ENCODE measurements at places on chromosomes 3 and 15.

GRCh38 chr15:55389264-55389607 is 18.9 kb downstream of the CCPG1 start:
- no peak for DNase-seq

GRCh38 chr3:56042326-56042951 is 425.8 kb downstream of the ERC2 start:
- no peak for DNase-seq

GRCh38 chr3:66803206-66803605 is 194.9 kb upstream of the KBTBD8 start:
- DNase-seq = no peak

DNA sequence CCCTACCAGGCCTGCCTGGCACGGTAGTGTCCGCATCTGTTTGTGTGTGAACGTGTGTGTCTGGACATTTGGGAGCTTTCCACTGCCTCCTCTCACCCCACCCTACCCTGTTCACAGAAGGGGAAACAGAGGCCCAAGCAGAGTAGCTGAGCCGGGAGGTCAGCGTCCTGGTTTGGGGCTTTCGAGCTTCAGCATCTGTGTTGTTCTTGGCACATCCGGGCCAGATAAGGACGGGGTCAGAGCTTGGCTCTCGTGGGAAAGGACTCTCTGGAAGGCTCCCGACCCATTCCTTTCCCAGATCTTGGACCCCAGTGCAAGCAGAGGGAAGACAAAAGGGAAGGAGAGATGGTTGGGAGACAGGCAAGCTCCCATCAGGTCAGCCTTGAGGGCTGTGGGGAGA is 6.3 kb upstream of the PTH1R start:
- DNase-seq = no peak

- DNase-seq = no peak
These were observed 11.9 kb downstream of the CA12 start for GRCh38 chr15:63369781-63370180.

DNA sequence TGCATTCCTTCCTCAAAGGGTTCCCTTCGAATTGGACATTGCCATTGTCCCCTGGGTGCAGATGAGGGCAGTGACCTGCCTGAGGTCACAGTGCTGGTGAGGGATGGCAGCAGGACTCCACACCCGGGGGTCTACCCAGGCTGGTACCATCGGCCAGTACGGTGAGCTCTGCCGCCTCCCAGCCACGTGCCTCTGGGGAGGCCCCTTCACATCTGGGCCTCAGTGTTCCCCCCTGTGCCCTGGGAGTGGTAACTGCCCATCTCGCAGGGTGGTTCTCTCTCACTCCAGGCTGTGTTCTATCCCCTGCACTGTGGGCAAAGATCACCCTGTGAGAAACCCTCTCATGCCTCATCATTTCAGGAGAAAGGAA is 99.4 kb upstream of the IQSEC1 start:
- DNase-seq = no peak

DNA sequence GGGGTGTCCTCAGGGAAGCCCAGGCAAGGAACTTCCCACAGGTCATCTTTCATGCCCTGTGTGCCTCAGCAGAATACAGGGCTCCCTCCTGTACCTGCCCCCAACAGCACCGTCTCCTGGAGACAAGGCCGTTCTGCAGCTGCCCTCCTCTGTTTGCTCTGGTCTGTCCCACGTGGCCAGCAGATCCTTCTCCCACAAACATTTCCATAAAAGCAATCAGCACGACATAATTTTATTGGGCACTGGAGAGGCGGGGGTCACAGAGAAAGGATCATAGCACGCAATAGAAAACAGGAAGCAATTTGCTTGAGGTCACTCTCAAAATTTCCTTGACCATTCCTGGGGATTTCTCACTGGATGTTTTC is 29.4 kb downstream of the STARD5 start:
- no peak for DNase-seq

DNA sequence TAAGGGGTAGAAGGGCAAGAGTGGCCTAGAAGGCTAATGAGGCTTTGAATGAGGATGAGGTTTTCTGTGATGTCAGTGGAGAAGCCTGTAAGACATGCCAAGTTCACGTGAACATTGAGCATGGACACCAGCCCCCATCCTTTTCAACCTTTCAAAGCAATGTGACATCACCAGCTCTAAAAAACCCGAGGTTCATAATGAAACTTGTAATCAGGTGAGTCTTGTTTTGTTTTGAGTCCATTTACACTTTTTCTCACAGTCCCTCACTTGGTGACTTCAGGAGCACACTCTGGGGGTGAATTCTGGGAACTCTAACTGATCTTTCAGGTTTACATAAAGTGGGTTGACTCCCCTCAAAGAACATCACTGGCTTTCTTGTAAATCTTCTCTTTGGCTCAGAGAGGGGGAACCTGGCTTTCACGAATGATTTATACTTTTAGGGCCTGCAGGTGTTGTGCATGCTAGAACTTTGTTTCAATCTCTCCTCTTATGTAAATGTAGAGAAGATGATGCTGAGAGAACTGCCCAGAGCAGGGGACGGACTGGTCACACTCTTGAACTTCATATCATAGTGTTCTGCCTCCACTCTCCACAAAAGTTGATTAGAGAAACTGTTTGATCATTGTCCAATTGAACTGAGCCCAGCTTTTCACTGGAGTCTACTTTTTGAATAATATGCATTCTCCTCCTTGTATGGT is 224.7 kb upstream of the SATB1 start:
- DNase-seq = no peak

GRCh38 chr3:150227839-150228238 is 180.3 kb upstream of the TSC22D2 start:
- DNase-seq = no peak

DNA sequence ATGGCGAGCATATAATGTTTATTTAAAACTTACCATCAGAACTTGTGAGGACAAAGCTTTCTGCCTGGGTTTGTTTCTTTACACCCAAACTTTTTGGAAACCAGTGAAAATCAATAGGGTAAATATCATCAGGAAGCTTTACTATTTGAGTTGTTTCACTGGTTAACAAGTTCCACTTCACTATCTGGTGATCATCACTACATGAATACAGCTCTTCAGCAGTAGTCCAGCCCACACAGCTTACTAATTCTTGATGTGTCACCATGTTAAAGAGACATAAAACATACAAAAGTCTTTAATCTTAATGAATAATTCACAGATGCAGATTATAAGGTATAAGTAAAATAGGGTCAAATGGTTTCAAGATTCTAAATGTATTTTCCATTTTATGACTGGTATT is 17.6 kb downstream of the IFT80 start:
- DNase-seq = no peak

DNA sequence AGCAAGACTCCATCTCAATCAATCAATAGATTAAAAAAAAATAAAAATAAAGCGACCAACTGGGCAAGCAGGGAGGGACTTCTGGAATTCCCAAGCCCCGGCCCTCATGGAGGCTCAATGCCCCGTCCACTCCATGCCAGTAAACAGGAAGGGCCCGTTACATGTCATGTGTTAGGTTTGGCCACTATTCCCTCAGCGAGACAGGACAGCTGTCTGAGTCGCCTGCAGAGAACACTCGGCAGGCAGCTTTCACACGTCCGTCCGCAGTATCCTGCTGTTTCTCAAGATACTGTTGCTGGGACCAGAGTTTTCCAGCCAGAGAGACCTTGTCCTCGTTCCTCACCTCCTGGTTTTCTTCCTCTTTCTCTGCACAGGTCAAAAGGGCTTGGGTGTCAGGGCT is 18.0 kb downstream of the TMEM44 start:
- no peak for DNase-seq

- no peak for DNase-seq
These were observed 861.6 kb downstream of the ROBO1 start for GRCh38 chr3:78906245-78906644.

DNA sequence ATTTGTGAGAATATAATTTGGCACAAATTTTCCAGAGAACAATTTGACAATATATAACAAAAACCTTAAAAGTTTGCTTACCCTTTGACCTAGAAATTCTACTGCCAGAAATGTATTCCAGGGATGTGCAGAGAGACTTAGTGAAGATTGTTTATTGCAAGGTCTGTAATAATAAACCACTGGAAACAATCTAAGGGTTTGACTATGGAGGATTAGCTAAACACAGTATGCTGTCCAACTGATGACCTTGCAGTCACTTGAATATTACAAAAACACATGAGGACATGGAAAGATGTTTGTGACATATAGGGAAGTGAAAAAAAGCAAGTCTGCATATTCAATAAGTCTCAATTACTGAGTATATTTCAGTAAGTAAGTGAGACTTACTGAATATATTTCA is 48.1 kb upstream of the CDV3 start:
- DNase-seq = no peak

DNA sequence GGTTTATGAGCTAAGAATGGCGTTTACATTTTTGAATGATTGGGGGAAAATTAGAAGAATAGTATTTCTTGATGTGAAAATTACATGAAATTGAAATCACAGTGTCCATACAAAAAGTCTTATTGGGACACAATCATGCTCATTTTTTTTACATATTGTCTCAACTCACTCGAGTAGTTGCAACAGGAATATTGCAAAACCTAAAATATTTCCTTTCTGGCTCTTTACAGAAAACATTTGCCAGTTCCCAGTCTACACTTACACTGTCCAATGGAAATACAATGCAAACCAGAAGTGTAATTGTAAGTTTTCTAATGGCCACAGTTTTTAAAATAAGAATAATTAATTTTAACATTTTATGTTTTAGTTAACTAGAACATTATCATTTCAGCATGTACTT is 137.8 kb downstream of the SAMMSON start:
- no peak for DNase-seq

GRCh38 chr15:72229076-72229946 is 1.7 kb downstream of the PKM start:
- peak; percentile 19 for DNase-seq

DNA sequence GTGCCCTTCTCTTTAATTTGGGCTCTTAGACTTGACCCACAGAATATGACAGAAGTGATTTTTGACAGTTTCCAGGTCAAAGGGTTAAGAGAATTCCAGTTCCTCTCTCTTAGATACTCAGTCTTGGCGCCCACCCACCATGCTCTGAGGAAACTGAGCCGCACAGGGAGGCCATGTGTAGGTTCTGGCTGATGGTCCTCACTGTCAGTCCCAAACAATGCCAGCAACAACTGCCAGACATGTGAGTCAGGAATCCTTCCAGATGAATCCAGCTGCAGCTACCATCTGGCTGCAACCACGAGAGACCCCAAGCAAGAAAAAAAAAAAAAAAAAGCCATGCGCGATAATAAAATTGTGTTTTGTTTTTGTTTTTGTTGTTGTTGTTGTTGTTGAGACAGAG is 326.6 kb downstream of the MAGI1 start:
- no peak for DNase-seq

DNA sequence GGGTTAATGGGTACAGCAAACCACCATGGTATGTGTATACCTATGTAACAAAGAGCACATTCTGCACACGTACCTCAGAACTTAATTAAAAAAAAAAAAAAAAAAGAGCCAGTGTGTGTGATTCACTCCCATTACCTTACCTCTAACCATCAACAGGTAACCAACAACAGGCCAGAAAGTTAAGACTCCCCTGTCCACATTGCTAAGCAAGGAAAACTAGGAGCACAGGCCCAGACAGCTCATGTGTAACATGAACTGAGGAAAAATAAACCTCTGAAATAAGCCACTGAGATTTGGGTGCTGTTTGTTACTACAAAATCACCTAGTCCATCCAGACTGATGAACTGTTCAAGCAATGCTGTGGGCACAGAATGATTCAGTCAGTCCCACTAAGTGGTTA is 6.0 kb downstream of the KATNBL1 start:
- DNase-seq = no peak

DNA sequence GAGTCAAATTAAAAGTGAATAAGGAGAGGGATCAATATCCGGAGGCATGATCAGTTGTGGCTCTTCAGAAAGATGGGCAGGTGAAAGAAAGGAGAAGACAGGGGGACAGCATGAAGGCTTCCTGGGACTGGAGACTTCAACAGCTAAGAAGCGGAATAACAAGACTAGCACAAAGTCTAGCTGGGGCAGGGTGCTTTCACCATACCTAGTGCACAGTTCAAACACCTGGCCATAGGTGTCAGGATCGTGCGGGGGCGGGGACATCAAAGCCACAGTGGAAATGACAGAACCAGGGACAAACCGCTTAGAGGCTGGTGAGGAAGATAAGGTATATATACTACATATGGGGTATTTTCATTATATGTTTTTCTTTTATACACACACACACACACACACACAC is 66.2 kb upstream of the FOXP1 start:
- no peak for DNase-seq
